Upper lobe of left lung (tissue), 6 donors: ENCODE measurements at places on chromosomes 7 and 10. TPM values are rescaled to one million over a fixed set of nuclear protein-coding genes. Genes with fewer than 3 reads are reported as not detected.

DNA sequence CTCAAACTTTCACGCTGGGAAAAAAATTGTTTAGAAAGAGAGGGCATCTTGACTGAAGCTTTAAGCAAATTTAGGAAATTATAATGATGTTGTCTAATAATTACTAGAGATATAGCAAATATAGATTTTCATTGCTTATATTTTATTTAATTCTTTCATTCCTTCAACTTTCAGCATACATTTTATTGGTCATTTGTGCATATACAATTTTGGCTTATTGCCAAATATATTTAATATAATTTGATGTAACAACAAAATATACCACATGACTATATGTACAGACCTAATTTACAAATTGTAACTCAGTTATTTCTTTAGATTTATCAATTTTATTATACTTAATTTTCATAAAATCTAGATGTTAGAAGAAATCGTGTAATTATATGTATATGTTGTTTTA, 390.1 kb downstream of the ATRNL1 start:
- no peak overlapping the region for H3K27ac ChIP-seq
- no peaks in the 10 kb centered on the region for H3K36me3 ChIP-seq
- no peaks in the 10 kb centered on the region for H3K4me1 ChIP-seq

GRCh38 chr7:84277628-84278224, 83.1 kb upstream of the SEMA3A start:
- no peak overlapping the region for H3K27ac ChIP-seq
- H3K4me3 ChIP-seq: no peak overlapping the region
- H3K4me1 ChIP-seq: peaks cover 6% of the 10 kb centered on the region
- no peaks in the 10 kb centered on the region for H3K27me3 ChIP-seq

GRCh38 chr7:27377988-27378387, 135.4 kb downstream of the EVX1 start:
- no peak overlapping the region for H3K27ac ChIP-seq
- H3K36me3 ChIP-seq: no peaks in the 10 kb centered on the region
- no peaks in the 10 kb centered on the region for H3K4me1 ChIP-seq
- no peak overlapping the region for H3K4me3 ChIP-seq
- DNase-seq: no peak
- no peaks in the 10 kb centered on the region for H3K27me3 ChIP-seq

DNA sequence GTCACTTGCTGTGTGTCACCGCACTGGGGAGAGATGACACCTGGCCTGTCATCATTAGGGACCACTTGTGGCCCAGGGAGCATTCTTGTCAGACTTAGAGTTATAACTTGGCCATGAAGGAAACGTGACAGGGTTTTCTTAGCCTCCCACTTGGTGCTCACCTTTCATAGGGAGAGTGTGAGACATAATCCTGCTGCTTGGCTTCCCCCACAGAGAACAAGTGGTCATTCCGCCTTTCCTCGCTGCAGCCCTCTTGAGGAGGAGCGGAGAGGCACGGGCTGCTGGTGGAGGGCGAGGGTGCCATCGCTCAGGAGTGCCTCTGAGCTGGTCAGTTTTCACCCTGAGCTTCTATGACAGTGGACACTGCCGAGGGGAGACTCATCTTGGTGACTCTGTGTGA, 125.0 kb upstream of the GJD4 start:
- no peak overlapping the region for H3K27ac ChIP-seq
- H3K36me3 ChIP-seq: no peaks in the 10 kb centered on the region
- H3K27me3 ChIP-seq: no peaks in the 10 kb centered on the region
- peaks cover 14% of the 10 kb centered on the region for H3K4me1 ChIP-seq

GRCh38 chr7:27714831-27715444, 25.0 kb upstream of the TAX1BP1 start:
- H3K27me3 ChIP-seq: no peaks in the 10 kb centered on the region
- H3K27ac ChIP-seq: no peak overlapping the region
- no peaks in the 10 kb centered on the region for H3K4me1 ChIP-seq

GRCh38 chr7:106049139-106049752, 62.9 kb downstream of the SYPL1 start:
- no peak for DNase-seq
- no peak overlapping the region for H3K4me3 ChIP-seq
- no peak overlapping the region for H3K27ac ChIP-seq
- H3K27me3 ChIP-seq: no peaks in the 10 kb centered on the region
- H3K36me3 ChIP-seq: no peaks in the 10 kb centered on the region
- peaks cover 6% of the 10 kb centered on the region for H3K4me1 ChIP-seq

DNA sequence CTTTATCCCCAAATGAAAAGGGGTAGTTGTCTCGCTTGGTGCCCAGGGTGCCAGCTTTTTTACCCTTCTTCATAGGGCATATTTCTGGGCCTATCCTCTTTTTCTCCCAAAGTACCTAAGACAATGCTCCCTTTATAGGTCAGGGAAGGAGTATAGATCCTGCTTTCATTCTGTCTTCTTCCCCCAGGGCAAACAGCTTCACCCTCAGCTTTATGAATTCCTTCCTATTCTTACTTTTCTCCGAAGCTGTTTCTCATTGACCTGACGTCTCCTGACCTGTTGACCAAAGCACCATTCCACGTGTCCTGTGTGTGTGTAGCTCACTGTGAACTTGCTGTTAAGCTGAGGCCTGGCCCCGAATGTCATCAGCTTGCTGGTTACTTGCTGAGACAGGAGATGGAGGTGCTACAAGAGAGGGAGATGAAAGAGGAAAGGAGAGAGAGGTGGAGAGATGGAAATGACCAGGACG, 48.9 kb downstream of the PYROXD2 start:
- H3K27ac ChIP-seq: no peak overlapping the region
- no peaks in the 10 kb centered on the region for H3K36me3 ChIP-seq
- H3K4me1 ChIP-seq: peaks cover 5% of the 10 kb centered on the region

DNA sequence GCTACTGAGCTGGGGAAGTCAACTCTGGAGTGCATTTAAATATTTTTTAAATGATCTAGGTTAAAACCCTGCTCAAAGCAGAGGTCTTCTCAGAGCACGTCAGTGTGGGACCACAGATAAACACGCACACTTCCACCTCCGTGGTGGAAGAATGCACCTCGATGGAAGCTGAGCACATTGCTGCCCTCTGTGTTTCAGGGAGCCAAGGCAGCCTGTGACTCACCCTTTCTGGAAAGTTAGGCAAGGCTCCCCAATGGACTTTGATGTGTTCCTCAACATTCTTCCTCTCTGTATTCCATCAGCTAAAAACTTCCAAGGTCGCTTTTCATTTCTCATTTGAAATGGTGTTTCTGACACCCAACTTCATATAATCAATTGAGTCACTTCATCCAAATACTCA, 170.8 kb upstream of the KMT2E start:
- no peaks in the 10 kb centered on the region for H3K27me3 ChIP-seq
- no peaks in the 10 kb centered on the region for H3K4me1 ChIP-seq
- no peak overlapping the region for H3K4me3 ChIP-seq
- H3K27ac ChIP-seq: no peak overlapping the region

DNA sequence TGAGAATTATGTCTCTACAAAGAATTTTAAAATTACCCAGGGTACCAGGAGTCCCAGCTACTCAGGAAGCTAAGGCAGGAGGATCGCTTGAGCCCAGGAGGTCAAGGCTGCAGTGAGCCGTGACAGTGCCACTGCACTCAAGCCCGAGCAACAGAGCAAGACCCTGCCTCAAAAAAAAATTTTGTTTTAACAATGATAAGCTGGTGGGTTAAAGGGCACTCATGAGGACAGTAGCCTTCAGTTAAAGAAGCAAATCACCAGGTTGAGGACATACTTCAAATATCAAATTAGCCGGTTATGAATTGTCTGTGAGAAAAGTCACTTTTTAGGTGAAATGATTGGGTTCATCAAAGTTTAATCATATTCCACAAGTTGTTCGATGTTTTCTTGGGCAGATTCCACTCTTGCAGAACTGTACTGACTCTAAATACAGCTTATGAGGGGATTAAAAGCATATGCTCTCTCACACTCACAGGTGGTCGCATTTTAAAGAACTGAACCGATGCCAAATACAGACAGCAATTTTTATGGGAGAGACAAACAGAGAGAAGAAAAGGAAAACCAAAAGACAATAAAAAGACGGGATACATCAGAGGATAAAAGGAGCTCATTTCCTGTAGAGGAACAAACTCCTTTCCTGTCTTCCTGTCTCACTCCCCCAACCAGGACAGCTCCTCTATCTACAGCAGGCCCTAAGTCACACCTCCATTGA, 582.8 kb upstream of the NRP1 start:
- no peak overlapping the region for H3K4me3 ChIP-seq
- no peaks in the 10 kb centered on the region for H3K4me1 ChIP-seq
- no peak for DNase-seq
- H3K27me3 ChIP-seq: no peaks in the 10 kb centered on the region

HTR5A gene
- total RNA-seq: not detected

DBF4 gene
- 7.0 TPM for total RNA-seq

COG5 gene
- total RNA-seq: 32.1 TPM
